ENCODE measurements at places on chromosomes 1 and 21.

DNA sequence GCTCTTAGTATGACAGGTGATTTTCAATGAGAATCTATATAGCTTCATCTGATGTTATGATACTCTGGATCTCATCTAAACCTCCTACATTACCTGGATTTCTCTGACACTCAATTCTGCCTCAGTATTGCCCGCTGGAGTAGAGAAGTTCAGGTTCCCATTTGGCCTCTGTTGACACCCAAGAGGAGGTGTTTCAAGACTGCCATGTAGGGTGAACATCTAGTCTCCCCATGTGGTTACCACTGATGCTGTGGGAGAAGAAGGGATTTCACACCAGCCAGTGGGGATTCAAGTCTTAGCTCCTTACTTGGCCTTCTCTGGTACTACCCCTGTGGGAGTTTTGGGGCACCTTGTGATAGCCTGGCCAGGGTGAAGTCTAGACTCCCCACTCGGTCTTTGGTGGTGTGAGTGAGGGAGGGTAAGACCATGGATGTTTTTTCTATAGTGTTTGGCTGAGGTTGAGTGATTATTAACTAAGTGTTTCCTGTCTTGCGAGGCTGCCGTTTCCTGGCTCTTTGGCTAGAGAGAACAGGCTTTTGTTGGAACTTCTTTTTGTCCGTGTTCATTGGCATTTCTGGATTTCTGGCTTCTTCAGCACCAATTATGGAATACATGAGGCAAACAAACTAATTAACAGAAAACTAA is 90.7 kb downstream of the RHOU start:
- DNase-seq = no peak

DNA sequence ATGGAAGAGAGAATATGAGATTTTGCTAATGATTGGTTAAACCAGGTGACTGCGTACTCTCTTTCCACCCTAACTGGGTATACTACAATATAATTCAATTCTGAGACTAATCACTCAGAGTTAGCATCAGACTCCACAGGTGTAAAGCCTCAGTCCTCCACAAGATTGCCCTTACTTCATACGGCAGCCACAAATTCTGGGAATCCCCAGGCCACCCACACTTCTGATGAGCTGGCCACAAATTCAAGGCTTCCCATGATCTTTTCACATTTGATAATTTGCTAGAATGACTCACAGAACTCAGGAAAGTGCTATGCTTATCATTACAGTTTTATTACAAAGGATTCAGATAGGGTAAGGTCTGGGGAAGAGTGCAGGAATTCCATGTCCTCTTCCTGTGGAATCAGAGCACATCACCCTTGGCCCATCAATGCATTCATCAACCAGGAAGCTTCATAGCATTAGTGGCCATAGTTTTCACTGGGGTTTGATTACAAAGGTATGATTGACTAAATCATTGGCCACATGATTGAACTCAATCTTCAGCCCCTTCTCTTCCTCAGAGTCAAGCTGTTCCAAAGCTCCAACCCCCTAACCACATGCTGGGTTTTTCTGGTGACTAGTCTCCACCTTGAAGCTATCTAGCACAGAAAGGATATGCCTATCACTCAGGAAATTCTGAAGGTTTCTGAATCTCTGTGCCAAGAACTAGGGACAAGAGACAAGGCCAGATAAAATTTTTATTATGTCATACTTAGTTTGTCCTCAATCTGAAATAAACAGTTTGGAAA is 131.7 kb downstream of the HHIPL2 start:
- DNase-seq = no peak

DNA sequence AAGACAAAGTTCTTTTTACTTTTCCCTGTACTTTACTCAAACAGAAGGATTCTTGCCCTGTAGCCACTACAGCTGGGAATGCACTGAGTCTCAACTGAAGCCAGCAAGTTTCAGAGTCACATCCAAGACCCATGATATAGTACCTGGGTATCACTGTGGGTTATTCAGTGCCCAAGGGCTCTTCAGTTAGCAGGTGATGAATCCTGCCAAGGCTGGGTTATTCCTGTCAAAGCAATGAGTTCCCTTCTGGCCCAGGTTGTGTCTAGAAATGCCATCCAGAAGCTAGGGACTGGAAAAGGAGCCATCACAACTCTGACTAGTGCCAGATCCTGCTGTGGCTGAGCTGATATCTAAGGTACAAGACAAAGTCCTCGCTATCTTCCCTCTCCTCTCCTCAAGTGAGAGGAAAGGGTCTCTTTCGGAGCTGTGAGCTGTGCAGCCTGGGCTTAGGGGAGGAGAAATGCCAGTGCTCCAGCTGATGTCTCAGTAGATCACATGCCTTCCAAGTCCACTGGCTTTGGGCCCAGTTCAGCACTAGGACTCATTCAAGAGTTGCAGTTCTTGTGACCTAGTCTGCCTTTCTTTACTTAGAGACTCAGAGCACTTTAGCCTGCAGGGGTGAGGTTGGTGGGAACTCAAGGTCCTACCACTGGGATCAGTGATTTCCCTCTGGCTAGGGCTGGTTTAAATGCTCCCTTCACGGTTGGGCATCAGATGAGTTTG is 369.4 kb downstream of the TBX15 start:
- DNase-seq = no peak

DNA sequence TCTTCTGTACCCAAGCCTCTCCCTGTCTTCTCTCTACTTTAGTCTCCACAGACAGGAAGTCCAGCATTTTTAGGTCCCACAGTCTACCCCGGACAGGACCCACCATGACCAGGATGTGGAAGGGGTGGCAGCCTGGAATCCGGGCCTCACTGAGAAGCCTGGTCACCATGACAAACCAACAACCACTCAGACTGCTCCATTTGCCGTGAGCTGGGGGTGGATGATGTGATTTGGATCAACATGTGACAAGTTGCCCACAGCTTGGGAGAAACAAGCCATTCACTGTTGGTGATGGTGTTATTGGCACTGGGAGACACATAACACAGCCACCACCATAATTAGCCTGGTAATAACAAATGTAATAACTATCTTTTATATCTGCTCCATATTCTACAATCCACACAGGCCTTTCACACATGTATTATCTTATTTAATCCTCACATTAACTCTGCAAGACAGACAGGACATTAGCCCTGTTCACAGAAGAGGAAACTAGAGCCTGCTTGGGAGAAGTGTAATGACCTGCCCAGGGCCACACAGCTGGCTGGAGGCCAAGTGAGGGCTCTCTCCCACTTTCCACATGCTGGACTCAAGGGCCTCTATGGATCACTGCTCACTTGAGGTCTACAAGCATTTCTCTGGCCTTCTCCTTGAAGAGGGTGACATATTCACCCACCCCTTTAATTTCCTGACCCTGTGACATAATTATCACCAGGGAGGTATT is 22.9 kb downstream of the MEF2D start:
- no peak for DNase-seq

DNA sequence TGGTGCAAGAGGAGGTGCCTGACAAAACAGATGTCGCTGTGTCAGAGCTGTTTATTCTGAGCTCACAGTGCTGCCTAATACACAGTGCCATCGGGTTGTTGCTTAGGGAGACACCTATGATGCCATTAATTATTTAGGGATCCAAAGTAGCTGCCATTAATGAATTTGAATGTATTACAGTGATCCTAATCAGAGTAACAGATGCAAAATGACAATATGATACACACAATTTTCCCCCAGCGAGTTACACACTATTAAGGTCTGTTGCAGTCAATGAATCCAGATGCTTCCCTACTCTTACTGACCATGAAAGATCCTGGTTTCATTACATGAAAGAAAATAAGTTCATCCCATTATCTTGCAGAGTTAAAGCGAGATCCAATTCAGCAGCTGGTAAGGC is 91.3 kb downstream of the RWDD3 start:
- no peak for DNase-seq

DNA sequence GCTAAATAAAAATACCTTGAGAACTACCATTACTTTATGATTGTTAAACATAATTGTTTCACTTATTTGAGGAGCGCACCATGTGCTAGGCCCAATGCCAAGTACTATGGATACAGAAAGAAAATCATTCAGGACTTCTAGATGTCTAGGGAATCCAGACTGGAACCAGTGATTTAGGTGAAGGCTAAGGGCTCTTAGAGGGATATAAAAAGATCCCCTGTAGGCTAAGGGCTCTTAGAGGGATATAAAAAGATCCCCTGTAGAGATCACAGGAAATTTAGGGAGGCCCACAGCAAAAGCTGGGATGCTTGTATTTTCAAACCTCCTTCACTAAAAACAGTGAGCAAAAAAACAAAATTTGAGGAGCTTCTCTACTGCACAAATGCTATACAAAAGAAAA is 6.7 kb downstream of the TOR1AIP2 start:
- no peak for DNase-seq

GRCh38 chr1:80282536-80282935 is 1276.0 kb upstream of the ADGRL4 start:
- no peak for DNase-seq

DNA sequence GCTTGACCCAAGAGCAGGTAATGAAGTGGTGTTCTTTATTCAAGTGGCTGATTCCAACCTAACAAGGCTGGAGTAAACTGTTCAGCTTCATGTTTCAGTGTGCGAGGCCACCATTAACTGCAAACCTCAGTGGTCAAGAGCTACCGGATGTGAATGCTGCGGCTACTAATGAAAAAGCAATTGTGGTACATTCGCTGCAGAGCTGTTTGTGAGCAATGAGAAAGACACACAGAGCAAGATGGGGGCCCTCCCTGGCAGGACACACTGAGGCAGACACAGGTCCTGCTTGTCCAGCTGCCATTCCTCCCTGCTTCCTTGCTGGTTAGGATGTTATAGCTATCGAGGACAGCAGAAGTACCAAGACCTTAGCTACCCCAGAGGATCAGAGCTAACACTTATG is 26.1 kb downstream of the SYF2 start:
- no peak for DNase-seq

DNA sequence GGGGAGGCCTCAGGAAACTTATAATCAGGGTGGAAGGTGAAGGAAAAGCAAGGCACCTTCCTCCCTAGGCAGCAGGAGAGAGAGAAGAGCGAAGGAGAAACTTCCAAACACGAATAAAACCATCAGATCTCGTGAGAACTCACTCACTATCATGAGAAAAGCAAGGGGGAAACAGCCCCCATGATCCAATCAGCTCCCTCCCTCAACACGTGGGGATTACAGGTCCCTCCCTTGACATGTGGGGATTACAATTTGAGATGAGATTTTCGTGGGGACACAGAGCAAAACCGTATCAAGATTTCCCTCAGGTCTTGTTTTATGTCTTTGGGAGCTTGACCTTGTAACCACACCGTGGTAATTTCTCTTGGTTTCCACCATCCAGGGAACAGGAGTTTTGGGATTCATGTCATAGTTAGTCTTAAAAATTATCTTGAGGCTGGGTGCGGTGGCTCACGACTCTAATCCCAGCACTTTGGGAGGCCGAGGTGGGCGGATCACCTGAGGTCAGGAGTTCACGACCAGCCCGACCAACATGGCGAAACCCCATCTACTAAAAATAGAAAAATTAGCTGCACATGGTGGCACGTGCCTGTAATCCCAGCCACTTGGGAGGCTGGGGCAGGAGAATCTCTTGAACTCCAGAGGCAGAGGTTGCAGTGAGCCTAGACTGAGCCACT is 47.2 kb upstream of the NBPF3 start:
- no peak for DNase-seq

GRCh38 chr21:45594721-45595489 is 48.6 kb upstream of the PCBP3 start:
- no peak for DNase-seq

DNA sequence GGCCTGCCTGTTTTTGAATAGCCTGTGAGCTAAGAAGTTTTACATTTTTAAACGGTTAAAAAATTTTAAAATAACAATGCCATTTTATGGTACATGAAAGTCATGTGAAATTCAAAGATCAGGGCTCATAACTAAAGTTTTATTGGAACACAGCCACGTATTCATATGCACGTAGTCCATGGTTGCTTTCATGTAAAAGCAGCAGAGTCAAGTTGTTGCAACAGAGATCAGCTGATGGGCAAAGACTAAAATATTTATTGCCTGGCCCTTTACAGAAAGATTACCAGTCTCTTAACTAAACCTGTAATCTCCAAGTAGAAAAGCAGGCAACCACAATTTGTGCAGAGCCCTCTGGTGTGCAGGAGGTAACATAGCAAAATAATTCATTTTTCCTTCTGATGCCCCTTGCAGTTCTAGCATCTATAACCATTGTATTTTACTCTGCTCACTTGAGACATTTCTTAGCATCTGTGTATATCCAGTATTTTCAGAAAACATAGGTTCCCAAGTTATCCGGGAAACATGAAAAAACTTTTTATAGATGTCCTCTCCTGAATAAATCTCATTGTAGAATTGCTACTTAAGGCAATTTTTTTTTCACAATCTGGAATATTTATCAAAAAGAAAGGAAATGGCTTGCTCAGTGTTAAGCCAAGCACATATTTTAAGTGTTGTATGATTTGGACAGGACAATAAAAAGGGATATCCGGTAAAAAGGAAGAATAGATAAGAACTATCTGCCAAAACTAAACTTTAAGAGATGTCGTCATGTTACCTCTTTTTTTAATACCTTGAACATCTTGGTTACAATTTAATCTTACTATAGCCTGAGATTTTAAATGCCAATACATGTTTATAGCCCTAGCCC is 430.8 kb downstream of the PLPP3 start:
- DNase-seq = no peak

DNA sequence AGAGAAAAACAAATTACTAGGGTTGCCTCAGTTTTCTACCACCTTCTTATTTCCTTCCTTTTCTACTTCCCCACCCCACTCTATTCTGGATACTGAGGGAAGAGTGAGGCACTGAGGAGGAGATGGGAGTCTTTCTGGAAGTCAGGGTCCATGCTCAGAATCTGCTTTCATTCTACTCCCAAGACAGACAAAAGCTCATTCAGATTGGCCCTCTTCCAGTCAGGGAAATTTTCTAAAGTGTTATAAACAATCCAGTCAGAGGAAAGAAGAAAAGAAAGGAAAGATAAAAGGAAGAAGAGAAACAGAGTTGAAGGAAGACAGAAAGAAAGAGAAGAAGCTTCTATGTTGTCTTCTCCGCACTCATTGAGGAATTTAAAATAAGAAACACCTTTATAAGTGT is 228.6 kb downstream of the COP1 start:
- DNase-seq = no peak

DNA sequence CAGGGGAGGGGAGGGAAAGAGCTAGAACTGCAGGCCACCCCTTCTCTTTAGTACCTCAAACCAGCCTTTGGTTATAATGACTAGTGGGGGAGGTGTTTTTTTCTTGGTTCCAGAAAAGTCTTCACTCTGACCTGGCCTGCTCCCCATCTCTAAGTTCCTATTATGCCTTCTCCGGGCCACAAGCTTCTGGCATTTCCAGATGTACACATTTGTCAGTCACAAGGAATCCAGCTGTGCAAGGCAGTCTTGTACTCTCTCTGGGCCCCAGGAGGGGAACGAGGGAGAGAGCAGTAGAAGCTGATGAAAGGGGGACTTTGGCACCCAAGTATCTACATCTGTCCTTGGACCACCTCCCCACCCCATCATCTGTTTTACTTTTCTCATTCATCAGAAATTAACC is 2.7 kb upstream of the FALEC start:
- no peak for DNase-seq

GRCh38 chr1:179043907-179044306 is 18.2 kb downstream of the FAM20B start:
- DNase-seq = no peak

GRCh38 chr1:78303620-78304019 is 187.2 kb upstream of the PTGFR start:
- no peak for DNase-seq
